A549 treated with Hydrocortisone at 1 μM for 4 hours (cell line): ENCODE measurements at places on chromosomes 12 and 14. TPM values are rescaled to one million over a fixed set of nuclear protein-coding genes. Genes with fewer than 3 reads are reported as not detected.

GNB3 gene
- total RNA-seq: 1.0 to 2.0 TPM (median 1.6 TPM) in 5 replicates

PMCH gene
- total RNA-seq: not detected in 5 replicates

GARIN6 gene
- not detected in 5 replicates for total RNA-seq

HCAR2 gene
- total RNA-seq: 0.05 to 0.10 TPM (median 0.08 TPM) in 4 of 5 replicates, not detected in the other

TPPP2 gene
- total RNA-seq: not detected in 5 replicates

TEX52 gene
- not detected in 5 replicates for total RNA-seq

CABP1 gene
- 0.10 to 0.32 TPM (median 0.29 TPM) in 5 replicates for total RNA-seq

GNG2 gene
- total RNA-seq: 2.3 to 3.1 TPM (median 2.6 TPM) in 5 replicates

KCNK13 gene
- 0.10 to 0.16 TPM (median 0.12 TPM) in 5 replicates for total RNA-seq

LBHD2 gene
- total RNA-seq: 0.16 to 0.24 TPM in 2 of 5 replicates, not detected in the others

EID3 gene
- total RNA-seq: 5.5 to 8.8 TPM (median 6.1 TPM) in 5 replicates

TGFB3 gene
- 0.61 to 0.91 TPM (median 0.71 TPM) in 5 replicates for total RNA-seq

PRDM4 gene
- 19.2 to 21.7 TPM (median 19.8 TPM) in 5 replicates for total RNA-seq

BDKRB2 gene
- total RNA-seq: 0.80 to 1.4 TPM (median 1.1 TPM) in 5 replicates

DENND5B gene
- 10.3 to 13.4 TPM (median 13.0 TPM) in 5 replicates for total RNA-seq

DHRS2 gene
- 5.5 to 7.8 TPM (median 6.3 TPM) in 5 replicates for total RNA-seq

PTGDR gene
- total RNA-seq: not detected in 5 replicates

IFNG-AS1 gene
- not detected in 5 replicates for total RNA-seq

CFAP251 gene
- total RNA-seq: 0.85 to 1.7 TPM (median 1.3 TPM) in 5 replicates

HOXC11 gene
- 0.73 to 0.98 TPM (median 0.91 TPM) in 5 replicates for total RNA-seq

SARNP gene
- 94.8 to 121 TPM (median 98.4 TPM) in 5 replicates for total RNA-seq

CLEC4C gene
- total RNA-seq: not detected in 5 replicates

ZNF641 gene
- 4.9 to 6.7 TPM (median 6.0 TPM) in 5 replicates for total RNA-seq

IL26 gene
- total RNA-seq: not detected in 5 replicates

IRAK3 gene
- total RNA-seq: 0.77 to 1.5 TPM (median 1.2 TPM) in 5 replicates

MSI1 gene
- total RNA-seq: 1.2 to 1.5 TPM (median 1.3 TPM) in 5 replicates

KLHL33 gene
- 0.01 TPM in 1 of 5 replicates, not detected in the others for total RNA-seq

TC2N gene
- total RNA-seq: 0.49 to 1.0 TPM (median 0.82 TPM) in 5 replicates

EPS8 gene
- total RNA-seq: 40.8 to 55.7 TPM (median 47.9 TPM) in 5 replicates
